Pulmonary artery endothelial cell (primary cell): ENCODE measurements at places on chromosomes 11 and 22.

DNA sequence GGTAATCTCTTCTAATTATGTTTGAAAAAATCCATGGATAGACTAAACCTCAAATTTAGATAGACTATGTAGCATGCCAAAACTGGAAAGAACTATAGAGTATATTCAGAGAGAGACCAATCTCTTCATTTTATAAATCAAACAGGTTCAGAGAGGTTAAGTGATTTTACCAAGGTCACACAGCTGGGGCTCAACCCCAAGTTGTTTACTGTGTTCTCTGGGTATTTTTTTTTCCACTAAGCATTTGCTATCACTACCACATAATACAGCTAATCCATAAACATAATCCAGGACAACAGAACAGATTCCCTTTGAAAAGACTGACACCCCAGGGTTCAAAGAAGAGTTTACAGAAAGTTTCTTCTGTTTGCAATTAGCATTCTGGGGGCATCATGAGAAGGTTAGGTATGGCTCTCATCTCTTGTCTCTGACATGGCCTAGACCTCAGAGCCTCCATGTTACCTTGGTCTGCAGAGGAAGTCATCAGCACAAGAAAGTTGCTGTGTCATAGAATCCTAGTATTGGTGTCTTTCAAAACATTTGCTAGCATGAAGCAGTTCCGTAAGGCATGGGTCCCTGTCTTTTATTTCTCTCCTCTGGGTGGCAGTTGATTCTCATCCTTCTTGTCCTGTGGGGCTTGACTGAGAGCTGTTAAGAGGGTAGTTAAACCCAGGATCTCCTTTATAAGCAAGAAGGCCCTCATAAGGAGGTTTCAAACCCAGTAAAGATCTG lies 94.5 kb upstream of the HSD17B12 start:
- no peak for DNase-seq

GRCh38 chr11:118895093-118896039 lies 11.7 kb downstream of the CXCR5 start:
- no peak for DNase-seq

DNA sequence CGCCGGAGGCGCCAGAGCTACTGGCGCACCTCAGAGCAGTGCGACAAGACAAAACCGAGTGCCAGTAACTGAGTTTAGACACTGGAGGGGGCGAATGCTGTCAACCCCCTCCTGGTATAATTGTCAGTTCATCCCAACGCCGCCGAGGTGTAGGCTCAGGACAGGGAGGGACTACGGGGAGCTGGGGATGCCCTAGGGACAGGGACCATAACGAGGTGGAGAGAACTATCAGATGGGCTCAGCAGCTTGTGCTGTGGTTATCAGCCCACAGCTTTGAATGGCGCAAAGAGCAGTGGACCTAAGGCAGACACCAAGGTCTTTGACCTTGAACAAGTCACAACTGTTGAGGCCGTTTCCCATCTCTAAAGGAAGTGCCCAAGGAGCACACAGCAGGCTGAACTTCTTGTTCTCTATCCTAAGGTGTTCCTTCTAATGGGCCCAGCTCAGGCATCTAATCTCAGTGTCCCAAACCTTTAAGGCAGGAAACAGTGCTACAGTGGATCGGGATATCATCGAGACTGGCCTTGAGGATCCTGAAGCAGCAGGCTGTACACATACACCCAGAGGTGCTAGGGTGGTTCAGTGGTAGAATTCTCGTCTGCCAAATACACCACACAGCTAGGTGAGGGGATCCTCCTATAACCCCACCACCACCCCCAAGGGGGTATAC lies 958 bp upstream of the TUT1 start:
- no peak for DNase-seq

DNA sequence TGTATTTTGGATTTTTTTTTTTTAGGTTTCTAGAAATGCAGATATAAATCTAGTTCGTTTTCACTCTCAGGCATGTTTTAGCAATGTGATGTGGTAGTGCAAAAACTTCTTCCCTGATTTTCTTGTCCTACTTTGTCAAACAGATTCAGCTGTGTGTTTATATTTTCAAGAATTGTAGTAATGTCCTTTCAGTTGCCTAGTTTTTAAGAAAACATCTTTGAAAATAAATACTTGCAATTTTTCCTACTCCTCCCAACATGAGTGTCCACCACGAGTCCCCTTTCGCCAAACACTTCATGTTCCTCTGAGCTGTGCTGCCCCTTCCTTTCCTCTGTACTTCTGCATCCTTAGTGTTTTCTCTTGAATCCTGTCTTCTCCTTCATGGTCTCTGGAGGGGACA lies 686.9 kb downstream of the NTM start:
- no peak for DNase-seq

GRCh38 chr11:5246772-5247471 lies 2.7 kb downstream of the HBG1 start:
- DNase-seq = no peak

- no peak for DNase-seq
Observed at GRCh38 chr11:109040303-109040702, 375.4 kb downstream of the DDX10 start.

- DNase-seq = no peak
Observed at GRCh38 chr11:70175236-70175698, 27.8 kb upstream of the FADD start.

- no peak for DNase-seq
Observed at GRCh38 chr11:37504060-37504611, 906.1 kb upstream of the RAG2 start.

DNA sequence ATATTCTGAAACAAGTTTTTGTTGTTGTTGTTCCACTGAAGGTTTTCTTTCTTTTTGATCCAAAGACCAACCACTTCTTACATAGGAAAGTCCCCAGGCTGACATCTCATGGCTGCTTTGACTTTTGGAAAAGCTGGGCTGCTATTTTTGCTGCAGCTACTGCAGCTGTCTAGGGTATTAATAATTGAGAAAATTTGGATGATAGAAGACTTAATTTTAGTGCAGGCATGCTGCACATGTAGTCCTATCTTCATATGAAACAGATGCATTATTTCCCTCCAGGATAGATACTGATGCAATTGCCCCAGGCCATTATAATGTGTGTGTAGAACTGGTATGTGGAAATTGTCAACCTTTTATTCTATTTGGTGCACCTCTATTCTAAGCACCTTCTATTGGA lies 131.4 kb downstream of the NAV2 start:
- DNase-seq = no peak

GRCh38 chr22:19663821-19664355 lies 50.4 kb upstream of the SEPTIN5 start:
- no peak for DNase-seq

GRCh38 chr11:86003654-86004053 lies 65.2 kb downstream of the PICALM start:
- no peak for DNase-seq

- DNase-seq = no peak
Observed at GRCh38 chr22:29713156-29713727, 6.6 kb upstream of the CABP7 start.

DNA sequence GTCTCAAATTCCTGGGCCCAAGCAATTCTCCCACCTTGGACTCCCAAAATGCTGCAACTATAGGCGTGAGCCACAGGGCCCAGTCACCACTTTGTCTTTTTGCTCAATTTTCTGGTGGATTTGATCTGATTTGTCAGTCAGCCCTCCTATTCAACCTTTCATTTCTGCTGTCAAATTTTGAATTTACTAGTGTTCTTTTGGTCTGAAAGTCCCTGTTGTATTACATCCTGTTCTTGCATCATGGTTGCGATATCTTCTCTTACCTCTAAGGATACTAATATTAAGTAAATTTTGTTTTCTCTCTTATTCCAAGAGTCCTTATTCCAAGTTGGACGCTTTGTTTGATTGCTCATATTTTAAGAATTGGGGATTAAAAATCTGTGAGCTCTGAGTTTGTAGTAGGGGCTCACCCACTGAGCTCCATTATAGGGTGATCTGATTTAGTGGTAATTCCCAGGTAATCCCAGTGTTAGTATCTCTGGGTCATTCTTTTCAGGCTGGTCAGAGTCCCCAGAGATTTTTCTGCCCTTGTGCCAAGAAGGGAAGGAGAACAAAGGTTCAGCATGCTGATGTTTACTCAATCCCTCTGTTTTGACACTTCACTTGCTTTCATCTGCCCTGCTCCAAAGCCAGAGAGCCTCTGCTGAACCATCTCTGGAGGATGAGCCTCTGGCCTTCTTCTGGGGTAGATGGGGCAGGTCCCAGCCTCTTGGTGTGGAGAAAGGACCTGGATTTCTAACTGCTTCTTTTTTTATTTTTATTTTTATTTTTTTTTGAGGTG lies 10.0 kb downstream of the UPB1 start:
- DNase-seq = no peak

- DNase-seq = no peak
Observed at GRCh38 chr22:27327497-27327896, 474.1 kb downstream of the MN1 start.

GRCh38 chr22:32951807-32952153 lies 106.4 kb downstream of the SYN3 start:
- DNase-seq = no peak

GRCh38 chr22:41578114-41578513 lies 11.5 kb downstream of the PMM1 start:
- no peak for DNase-seq

GRCh38 chr11:128599729-128600128 lies 12.4 kb upstream of the ETS1 start:
- no peak for DNase-seq

- DNase-seq = no peak
Observed at GRCh38 chr11:72037554-72038311, 39.0 kb downstream of the IL18BP start.

- DNase-seq = no peak
Observed at GRCh38 chr11:130340671-130341319, 26.1 kb upstream of the ZBTB44 start.

- DNase-seq = no peak
Observed at GRCh38 chr11:9943386-9944110, 279.7 kb downstream of the SWAP70 start.

- DNase-seq = peak; percentile 22
Observed at GRCh38 chr11:45110562-45110961, 35.9 kb upstream of the PRDM11 start.

GRCh38 chr11:103537904-103538502 lies 428.8 kb downstream of the DYNC2H1 start:
- DNase-seq = no peak

DNA sequence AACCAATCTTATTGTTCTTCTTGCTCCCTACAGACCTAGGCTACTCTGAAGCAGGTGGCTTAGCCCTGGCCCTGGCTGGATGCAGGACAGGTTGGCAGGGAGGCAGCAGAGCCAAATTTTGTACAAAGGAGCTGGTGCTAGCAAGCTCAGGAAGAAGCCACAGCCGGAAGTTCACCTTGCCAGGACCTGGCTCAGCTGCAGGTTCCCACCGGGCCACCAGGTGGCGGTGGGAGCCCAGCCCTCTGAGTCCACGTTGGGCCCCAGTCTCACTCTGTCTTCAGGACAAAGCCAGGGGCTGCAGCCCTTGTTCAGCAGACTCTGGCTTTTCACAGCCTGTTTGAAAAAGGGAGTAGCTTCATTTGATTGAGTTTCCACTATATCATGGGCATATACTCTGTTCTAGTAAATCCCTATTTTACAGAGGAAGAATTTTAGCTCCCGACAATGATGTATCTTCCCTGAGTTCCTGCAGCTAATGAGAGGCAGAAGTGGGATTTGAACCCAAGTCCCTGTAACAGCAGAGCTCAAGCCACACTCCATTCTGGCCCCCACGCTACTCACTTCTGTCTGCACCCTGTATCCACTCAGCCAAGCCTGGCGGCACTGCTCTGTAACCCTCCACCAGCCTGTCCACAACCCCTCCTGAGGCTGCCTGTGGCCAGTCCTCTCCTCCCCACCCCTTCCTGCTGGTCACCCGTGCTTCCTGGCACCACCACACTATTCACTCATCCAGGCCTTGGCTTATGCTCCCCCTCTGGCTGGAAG lies 3.3 kb downstream of the TKFC start:
- DNase-seq = peak; percentile 17

DNA sequence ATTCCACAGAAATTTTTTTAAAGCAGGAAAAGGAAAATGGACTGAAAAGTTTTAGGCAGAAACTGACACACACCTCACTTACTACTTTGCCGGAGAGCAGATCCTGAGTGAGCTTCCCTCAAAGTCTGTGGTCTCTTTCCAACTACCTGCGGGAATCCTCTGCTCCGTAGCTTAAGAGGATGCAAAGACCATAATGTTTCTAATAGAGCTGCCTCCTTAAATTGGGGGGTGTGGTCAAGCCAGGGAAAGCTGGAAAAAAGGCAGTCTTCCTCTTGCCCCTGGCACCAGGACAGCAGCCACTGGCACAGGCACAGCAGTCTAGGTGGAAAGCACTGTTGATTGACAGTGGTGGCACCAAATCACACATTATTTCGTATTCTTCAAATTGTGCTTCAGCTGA lies at the start of gene ETS1:
Gene ETS1 (minus strand): TSS at position 144 of the 400 bp plus-strand sequence. CDS start 14,428 bp downstream, outside the sequence.
- no peak for DNase-seq

GRCh38 chr11:56140151-56140661 lies at the start of gene OR8J3:
OR8J3 (minus strand) TSS chr11:56140201; CDS start chr11:56137718, 2,483 bp downstream.
- no peak for DNase-seq
